ENCODE measurements at places on chromosomes 16 and 17.

DNA sequence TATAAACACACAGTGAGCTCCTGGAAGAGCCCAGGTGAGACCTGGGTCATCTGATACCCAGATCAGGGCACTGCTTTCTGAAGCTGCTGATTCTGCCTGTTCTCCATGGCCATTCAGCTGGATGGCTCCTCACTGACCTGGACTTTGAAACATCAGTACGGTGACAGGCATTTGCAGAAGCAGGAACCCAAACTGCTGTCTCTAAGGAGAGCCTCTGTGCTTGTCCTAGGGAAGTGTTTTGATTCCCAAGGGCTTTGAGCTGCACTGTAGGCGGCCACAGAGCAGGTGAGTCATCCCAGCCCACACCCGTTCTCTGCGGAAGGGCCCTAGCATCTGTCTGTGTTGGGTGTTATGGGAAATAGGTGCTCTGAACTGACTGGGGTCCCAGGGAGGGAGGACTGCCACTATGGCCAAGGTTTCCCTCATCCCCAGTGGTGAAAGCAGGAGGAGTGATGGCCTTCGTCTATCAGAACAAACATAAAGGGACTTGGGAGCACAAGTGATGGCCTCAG is 60.7 kb upstream of the ADCY9 start:
- DNase-seq, result no peak

GRCh38 chr17:65359016-65359415 is 202.4 kb downstream of the AXIN2 start:
- DNase-seq, result no peak

DNA sequence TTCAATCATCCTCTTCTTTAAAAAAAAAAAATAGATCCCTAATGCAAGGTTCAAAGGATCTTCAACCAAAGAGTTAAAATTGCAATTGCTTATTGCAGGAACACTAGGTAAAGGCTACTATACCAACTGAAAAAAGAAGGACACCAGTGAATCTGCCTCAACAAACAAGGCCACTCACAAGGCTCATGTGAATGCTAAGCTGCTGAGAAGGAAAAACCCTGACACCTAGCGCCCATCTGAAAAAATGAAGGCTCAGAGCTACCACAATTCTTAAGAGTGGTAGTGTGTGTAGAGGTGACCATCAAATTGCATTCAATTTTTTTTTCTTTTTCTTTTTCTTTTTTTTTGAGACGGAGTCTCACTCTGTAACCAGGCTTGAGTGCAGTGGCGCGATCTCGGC is 201.6 kb upstream of the C17orf78 start:
- no peak for DNase-seq

GRCh38 chr17:79992649-79993389 is 42.9 kb downstream of the TBC1D16 start:
- DNase-seq, result no peak

- DNase-seq, result no peak
Observed at GRCh38 chr17:75635610-75636202, 2.5 kb downstream of the SMIM5 start.

DNA sequence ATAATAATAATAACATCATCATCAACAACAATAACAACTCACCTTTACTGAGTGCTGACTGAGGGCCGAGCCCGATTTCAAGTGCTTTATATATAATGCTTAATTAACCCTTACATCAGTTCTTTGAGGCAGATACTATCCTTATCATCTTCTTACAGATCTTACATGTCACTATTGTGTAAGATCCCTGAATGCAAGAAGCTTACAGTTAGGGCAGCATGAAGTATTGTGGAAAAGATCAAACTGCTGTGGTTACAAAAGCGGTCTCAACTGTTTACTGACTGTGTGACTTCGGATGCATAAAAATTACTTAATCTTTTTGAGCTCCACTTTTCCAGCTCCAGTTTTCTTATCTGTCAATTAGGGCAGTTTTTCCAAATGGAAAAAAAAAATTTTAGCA is 3.3 kb downstream of the VAT1 start:
- DNase-seq, result no peak

DNA sequence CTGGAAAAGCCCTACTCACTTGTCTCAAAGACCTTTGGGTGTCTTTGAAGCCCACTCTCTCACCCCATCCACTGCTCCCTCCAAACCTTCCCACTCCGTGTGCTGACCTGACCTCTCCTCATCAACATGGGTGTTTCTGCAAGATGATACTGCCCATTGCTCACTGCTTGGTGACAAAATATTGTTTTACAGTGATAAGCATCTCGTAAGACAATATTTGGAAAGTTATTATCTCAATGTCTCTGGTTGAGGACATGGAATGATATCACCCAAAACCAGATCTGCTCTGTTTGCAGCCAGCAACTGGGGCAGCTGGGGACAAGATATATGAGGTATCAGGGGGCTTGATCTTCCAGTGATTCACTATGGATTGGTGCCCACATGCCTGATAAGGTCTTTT is 195.8 kb downstream of the SALL1 start:
- DNase-seq, result no peak

GRCh38 chr17:65417406-65418221 is 143.8 kb downstream of the AXIN2 start:
- DNase-seq, result no peak

GRCh38 chr16:75710344-75710743 is 9.1 kb upstream of the DUXB start:
- no peak for DNase-seq

DNA sequence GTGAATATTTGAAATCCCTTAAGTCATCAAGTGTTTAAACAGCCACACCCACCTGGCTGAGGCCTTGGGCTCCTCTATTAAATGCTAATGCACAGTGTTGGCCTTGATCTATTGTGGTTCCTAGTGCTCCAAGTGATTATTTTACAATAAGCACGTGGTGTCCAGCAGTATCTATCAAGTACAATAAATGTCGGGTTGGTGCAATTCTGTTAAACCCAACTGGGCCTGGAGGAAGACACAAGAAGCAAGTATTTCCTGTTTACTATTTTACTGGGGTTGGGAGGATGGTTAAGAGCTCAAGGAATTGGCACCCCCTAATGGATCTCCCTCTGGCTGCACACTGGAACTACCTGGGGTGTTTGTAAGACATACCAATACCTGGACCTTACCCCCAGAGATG is 72.1 kb upstream of the HNF1B start:
- no peak for DNase-seq

- DNase-seq, result no peak
Observed at GRCh38 chr17:11898526-11899235, 98.6 kb downstream of the ZNF18 start.

- DNase-seq, result no peak
Observed at GRCh38 chr17:7204336-7204735, 15.3 kb downstream of the DLG4 start.

DNA sequence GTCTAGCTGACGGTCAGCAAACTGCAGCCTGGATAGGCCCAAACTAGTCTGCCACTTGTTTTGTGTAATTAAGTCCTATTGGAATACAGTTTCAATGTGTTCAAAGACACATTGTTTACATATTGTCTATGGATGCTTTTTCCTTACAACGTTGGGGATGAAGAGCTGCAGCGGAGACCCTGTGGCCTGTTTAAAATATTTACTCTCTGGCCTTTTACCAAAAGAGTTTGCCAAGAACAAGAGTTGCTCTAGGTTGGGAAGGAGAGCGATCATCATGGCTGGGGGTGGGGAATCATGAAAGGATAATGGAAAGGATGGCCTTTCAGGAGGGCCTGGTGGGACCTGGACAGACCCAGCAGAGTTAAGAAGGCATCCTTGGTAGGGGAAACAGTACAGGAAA is 274.9 kb upstream of the ZFHX3 start:
- no peak for DNase-seq

- no peak for DNase-seq
Observed at GRCh38 chr17:82911822-82912221, 72.0 kb upstream of the ZNF750 start.

- no peak for DNase-seq
Observed at GRCh38 chr17:2892305-2892971, 96.2 kb downstream of the RAP1GAP2 start.

- DNase-seq, result no peak
Observed at GRCh38 chr16:55280587-55280986, 43.4 kb upstream of the IRX6 start.

DNA sequence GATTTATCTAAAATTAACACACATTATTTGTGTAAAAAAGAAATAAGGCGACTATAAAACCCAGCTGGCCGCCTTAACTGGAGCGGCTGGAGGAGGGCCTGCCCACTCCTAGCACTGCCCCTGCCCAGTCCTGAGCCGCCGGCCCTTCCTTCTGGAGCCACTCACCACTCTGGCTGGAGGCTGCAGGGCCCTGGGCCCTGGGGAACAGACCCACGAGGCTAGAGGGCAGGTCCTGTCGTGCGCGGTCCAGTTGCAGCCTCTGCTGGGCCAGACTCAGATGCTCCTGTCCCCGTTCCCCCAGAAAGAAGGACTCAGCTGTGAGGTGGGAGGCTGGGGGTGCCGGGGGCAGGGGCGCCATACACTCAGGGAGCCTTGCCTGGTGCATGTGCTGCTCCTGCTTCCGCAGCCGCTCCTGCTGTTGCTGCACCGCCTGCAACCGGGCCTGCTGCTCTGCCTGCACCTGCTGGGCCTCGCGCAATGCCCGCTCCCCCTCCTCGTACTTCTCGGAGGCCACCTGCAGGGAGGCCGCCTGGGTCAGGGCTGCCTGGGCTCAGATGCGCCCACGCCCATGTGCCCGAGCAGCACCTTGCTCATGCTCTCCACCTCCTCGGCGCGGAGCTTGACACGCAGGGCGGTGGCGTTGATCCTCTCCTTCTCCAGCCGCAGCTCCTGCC is 9.0 kb upstream of the MRPL38 start:
- DNase-seq, result no peak

- no peak for DNase-seq
Observed at GRCh38 chr16:15616012-15616411, 26.9 kb downstream of the MARF1 start.

DNA sequence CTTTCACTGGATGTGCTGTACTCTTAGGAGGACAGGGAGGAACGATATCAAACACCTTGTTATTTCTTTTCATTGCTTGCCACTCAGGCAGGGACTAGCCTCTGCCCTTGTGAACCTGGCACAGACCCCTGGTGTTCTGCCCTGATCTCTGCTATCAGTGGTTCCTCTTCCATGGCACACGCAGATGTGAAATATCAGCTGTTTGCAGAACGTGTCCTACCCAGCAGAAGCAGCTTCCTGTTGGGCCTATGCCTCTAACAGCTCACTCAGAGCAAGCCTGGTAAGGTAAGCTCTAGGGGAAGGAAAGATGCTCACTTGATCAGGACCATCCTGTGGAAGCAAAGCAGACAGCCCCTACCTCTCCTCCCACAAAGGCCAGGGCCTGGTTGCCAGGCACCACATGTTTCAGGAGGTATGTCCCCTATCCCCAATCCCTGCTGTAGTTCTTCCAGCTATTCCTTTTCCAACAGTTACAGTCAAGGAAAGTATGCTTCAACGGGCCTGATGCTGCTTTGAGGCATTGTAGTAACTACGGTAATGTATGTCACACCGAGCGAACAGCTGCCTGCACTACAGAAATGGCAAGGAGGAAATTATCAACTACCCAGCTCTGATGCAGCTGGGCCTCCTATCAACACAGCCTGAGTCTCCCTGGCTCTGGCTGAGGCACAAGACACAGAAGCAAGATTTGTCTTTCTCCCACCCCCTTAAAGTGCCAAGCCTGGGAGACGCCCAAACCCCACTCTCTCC is 41.3 kb upstream of the GFOD2 start:
- no peak for DNase-seq

DNA sequence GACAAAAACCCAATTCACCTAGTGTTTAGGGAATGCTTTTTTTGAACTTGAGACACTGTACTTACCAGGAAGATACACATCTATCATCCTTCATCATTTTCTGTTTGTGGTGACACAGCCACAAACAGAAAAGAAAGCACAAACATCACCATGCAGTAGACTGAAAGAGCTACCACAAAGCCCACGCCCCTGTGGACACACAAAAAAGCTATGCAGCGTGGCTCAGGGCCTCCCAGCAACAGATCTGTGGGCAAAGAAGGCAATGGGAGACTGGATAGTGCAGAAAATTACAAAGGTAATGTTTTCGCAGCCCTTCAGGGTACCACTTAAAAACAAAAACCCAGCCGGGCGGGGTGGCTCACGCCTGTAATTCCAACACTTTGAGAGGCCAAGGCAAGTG is 9.6 kb downstream of the COTL1 start:
- DNase-seq, result peak; percentile 61

- no peak for DNase-seq
Observed at GRCh38 chr17:75684924-75685323, 17.8 kb downstream of the SAP30BP start.

- no peak for DNase-seq
Observed at GRCh38 chr16:4051591-4051990, 64.7 kb downstream of the ADCY9 start.

DNA sequence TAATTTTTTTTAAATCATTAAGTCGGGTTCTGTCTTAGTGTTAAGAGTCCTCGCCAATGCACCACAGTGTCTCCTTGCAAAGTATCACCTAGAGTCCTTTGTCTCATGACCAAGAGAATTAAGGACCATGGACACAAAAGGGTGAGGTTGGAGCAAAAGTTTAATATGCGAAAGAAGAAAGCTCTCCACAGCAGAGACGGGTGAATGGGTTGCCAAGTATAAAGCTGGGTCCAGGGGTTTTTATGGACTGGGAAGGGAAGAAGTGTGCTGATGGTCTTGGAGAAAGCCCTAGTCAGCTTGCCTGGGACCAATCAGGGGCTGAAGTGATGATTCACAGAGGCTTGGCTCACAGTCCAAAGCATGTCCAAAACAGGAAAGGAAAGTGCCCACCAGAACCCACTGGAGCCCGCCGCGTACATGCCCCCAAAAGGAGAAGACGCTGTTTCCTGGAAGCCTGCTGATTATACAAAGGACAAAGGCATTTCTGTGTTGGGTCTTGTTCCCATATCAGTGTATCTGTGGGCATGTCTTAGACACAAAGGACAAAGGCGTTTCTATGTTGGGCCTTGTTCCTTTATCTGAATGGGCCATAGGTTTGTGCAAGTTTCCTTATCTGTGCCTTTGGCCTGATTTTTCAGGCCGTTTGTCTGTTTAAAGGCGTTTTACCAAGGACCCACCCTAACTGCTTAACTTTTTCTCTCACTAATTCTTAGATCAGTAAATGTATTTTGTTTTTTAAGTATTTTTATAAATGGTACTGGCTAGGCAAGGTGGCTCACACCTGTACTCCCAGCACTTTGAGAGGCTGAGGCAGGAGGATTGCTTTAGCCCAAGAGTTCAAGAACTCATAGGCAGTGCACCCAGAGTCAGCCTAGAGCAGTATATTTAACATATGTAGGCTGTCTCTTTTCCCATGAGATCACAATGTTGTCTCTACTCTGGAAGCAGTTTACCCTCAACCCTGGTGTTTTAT is 28.7 kb upstream of the ATF7IP2 start:
- DNase-seq, result no peak
